ENCODE measurements at places on chromosomes 1 and 21.

- DNase-seq, result peak; percentile 62
These were observed 12.6 kb downstream of the DFFB start for GRCh38 chr1:3869751-3870301.

- DNase-seq, result peak; percentile 55
These were observed 868 bp downstream of the C1orf21 start for GRCh38 chr1:184387476-184388318.

DNA sequence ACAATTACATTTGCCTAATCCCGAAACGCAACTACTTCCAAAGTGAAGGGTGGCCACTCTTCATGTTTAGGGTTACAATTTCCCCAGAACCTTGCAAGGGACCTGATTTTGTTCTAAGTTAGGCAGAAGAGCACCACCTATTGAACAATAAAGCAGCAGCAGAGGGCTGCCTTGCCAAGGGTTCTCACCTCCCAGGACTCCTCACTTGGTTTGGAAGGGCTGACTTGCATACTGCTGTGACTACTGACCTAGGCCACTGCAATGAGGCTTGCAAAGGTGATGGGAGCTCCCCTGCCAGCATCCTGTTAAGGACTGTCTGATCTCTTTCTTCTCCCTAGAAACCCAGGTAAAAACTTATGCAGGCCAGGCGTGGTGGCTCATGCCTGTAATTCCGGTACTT, 14.2 kb downstream of the MTOR start:
- no peak for DNase-seq

DNA sequence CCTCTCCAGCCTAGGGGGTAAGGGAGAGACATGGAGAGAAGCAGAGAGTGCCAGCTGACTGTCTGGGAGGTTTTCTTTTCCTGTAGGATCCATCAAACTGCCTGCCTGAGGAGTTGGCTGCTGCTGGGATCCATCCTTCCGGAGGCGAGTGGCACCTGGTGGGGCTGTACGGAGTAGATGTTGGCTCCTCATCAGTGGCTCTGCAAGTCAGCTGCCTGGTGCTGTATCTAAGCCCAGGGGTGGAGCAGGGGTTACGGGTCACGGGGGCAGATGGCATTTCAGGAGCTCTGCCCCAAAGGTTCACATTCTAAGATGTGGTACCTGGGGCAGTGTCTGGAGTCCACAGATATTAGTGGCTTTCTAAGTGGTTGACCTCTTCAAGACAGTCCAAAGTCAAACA, 128.0 kb downstream of the ACTL8 start:
- no peak for DNase-seq

GRCh38 chr1:30684259-30684658, 39.1 kb downstream of the MATN1 start:
- no peak for DNase-seq

DNA sequence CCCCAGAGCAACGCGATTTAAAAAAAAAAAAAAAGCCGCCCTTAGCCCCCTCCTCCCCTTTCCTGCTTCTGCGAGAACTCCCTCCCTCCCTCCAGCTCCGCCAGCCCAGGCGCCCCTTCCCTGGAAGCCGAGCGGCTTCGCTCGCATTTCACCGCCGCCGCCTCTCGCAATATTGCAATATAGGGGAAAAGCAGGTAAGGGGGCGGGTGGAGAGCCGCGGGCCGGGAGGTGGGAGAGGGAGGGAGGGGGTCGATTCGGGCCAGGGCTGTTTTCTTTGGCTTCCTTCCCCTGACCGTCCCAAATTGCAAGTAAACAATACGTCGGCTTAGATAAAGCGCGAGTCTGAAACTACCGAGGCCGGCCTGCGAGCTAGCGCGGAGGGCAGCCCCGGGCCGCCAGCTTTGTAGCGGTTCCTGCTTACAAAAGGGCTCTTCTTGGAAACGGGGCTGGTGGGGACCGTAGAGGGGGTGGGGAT, 408 bp downstream of the LMO4 start:
- peak; percentile 70 for DNase-seq

GRCh38 chr1:27940297-27940696, 5.5 kb downstream of the SMPDL3B start:
- DNase-seq, result peak; percentile 79

GRCh38 chr21:27700974-27701614, 734.2 kb upstream of the ADAMTS5 start:
- DNase-seq, result peak; percentile 89

- DNase-seq, result no peak
These were observed 8.9 kb upstream of the CTSE start for GRCh38 chr1:206032380-206033140.

Measured in hematopoietic multipotent progenitor cell treated with erythropoietin and hydrocortisone succinate and interleukin-3 and kit ligand, for 6 days (in vitro differentiated cells).